ENCODE measurements at places on chromosomes 1 and 21. TPM values are rescaled to one million over a fixed set of nuclear protein-coding genes. Genes with fewer than 3 reads are reported as not detected.

GRCh38 chr1:19260211-19261138 lies 8.9 kb downstream of the MRTO4 start:
- DNase-seq: no peak

DNA sequence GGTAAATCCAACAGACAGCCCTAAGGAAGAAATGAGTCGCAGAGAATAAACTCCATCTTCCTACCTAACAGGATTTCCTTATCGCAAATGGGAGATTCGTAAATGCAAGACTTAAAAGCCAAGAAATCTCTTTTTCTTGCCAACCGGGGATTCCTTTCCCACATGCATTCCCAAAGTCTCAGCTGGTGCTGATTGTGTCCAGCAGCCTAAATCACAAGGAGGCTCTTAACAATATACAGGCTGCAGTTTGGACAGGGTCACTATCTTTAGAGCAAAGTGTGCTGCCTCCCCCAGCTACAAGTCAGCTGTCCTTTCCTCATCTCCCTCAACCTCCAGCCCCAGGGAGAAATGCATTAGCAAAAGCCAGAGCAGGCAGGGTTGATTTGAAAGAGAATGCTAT lies 189.8 kb upstream of the PLXNA2 start:
- DNase-seq: no peak

- DNase-seq: peak; percentile 59
Measured at GRCh38 chr1:201354151-201354900, 23.2 kb downstream of the TNNT2 start.

DNA sequence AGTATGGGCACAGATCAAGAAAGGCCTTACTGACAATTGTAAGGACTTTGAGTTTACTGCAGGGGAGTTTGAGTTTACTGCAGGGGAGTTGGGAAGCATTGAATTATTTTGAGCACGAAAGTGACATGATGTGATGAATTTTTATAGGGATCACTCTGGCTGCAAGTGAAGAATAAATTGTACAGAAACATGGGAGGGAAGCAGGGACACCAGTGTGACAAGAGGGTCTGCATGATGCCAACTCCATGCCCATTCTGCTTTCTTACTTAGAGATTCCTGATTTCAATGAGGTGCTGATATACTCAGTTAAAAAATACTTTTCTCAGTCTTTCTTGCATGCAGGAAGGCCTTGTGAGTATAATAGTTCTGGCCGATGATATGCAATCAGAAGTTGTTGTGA lies 234.4 kb downstream of the CENPF start:
- no peak for DNase-seq

The CLDN8 gene
- not detected for total RNA-seq
